ENCODE measurements at places on chromosomes 12 and 14.

GRCh38 chr14:106051796-106052195, 525.4 kb downstream of the TMEM121 start:
- DNase-seq = no peak

DNA sequence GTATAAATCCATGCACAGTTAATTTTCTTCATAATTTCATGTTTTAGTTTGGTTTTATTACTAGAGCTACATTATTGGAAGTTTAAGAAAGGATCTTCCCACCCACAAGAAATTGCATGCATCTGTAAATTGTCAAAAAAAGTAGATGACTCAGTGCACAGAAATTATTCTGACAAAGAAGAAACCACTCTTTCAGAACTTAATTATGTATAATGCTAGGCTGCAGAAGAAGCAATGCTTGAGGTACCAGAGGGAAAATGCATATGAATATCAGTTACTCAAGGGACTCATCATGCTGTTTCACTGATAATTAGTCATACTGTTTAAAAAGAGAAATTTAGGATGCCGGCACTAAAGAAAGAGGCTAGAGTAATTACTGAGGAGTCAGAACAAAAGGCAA, 147.0 kb downstream of the SLC16A7 start:
- no peak for DNase-seq

- no peak for DNase-seq
Observed at GRCh38 chr14:103535081-103535890, 6.3 kb downstream of the TRMT61A start.

- DNase-seq = no peak
Observed at GRCh38 chr14:88411039-88411438, 25.6 kb downstream of the SPATA7 start.

- no peak for DNase-seq
Observed at GRCh38 chr14:68724914-68725313, 68.0 kb downstream of the ZFP36L1 start.

- DNase-seq = no peak
Observed at GRCh38 chr12:62306569-62307530, 46.6 kb downstream of the USP15 start.

GRCh38 chr12:119957135-119957534, 31.9 kb upstream of the BICDL1 start:
- DNase-seq = no peak

DNA sequence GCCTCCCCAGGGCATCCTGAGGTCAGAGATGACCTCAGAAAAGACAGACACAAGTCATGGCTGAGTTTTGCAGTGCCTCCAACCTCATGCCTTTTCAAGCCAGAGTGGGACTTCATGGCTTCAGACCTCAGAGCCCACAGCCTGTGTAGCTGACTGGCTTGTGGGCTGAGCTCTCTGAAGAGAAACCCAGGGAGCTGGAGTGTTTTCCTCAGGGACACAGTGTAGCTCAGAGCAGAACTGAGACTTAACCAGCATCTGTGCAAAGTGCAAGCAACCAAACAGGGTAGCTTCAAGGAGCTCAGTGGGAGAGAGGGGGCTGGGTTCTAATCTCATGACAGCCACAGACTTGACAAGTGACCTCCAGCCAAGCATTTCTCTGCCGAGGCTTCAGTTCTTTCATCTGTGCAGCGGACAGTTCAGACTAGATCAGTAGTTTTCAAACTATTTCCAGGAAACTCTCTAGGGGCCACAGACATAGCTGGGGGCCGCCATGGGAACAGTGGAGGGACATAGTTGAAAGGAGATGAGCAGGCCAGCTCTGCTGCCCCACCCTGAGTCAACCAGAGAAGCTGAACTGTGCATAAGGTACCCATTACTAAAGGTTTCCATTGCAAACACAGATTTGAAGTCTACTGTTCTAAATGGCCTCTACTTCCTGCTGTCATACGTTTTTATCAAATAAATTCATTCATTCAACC, 80.0 kb downstream of the LGMN start:
- no peak for DNase-seq

DNA sequence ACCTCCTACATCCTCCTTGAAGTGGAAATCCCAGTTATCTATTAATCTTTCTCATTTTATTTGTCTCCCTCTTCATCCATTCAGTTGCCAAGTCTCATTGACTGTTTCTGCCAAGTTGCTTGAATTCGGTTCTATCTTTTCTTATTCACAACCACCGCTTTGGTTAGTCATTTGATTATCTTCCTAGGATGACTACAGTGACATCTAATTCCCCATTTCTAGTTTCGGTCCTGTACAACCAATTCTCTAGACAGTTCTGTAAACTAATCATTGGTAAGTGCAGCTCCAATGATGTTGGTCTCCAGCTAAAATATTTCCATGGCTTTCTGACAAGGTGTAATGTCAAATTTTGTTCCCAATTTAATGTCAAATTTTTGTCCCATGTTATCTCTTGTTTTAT, 220.1 kb downstream of the ADAMTS20 start:
- no peak for DNase-seq

- DNase-seq = no peak
Observed at GRCh38 chr12:66587912-66588311, 91.0 kb downstream of the GRIP1 start.

- DNase-seq = no peak
Observed at GRCh38 chr12:27919671-27920235, 52.8 kb downstream of the PTHLH start.

DNA sequence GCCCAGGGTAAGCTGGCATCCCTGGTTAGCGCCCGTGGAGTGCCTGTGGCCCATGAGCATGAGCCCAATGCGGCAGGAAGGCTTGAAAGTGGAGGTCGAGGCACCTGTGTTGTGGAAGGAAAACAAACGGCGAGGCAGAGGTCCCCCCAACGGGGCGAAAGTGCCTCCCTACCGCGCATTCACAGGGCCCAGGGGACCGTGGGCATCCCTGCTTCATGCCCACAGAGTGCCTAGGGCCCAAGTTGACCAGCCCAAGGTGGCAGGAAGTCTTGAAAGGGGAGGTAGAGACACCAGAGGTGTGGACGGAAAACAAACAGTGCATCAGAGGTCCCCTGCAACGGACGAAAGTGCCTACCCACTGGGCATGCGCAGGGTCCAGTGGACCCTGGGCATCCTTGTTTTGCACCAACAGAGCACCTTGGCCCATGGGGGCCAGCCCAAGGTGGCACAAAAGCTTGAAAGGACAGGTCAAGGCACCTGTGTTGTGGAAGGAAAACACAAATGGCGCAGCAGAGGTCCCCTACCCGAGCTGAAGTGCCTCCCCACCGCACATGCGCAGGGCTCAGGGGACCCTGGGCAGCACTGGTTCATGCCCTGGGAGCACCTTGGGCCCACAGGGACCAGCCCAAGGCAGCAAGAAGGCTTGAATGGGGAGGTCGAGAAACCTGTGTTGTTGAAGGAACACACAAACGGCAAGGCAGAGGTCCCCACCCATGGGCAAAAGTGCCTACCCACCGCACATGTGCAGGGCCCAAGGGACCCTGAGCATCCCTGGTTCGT, 377.5 kb downstream of the ALG10 start:
- DNase-seq = no peak

GRCh38 chr14:61662437-61663311, 32.6 kb upstream of the HIF1A start:
- no peak for DNase-seq

DNA sequence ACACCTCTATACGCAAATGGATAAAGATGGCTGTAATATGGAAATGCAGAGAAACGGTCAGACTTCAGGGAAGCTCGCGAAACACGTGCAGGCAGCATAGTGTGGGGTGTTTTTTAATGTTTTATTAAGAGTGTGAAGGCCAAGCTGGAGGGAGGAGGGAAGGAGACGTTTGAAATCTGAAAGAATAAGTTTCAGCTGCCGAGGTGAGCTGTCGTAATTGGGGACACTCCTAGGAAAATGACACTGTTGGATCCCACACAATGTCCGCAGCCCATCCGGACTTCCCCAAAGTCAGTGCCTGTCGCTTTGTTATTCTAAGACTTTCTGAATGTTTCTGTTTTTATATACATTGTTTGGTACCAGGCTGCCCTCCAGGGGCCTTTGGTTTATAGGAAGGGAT, 8.3 kb downstream of the FZD10 start:
- no peak for DNase-seq

DNA sequence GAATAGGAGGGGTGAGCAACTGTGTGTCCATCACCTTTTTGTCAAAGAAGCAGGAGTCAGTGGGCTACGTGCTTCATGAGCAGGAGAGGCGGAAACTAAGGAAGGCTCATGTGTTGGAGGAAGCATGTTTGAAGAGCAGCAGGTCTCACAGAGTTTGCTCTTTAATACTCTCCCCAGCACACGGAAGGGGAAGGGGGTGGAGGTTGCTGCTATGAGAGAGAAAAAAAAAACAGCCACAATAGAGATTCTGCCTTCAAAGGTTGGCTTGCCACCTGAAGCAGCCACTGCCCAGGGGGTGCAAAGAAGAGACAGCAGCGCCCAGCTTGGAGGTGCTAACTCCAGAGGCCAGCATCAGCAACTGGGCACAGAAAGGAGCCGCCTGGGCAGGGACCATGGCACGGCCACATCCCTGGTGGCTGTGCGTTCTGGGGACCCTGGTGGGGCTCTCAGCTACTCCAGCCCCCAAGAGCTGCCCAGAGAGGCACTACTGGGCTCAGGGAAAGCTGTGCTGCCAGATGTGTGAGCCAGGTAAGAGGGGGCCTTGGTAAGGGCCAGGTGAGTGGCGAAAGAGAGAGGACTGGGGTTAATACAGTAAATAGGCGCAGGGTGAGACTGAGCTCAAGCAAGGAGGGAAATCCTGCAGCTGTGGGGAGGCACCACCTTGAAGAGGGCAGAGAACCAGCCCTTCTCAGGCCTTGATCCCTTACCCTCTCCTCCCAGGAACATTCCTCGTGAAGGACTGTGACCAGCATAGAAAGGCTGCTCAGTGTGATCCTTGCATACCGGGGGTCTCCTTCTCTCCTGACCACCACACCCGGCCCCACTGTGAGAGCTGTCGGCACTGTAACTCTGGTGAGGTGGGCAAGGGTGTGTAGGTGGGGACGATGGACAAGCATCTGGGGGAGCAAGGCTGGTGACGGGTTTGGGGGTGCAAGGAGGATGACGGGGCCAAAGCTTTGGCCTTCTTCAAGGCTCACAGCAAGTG, at the start of gene CD27:
TSS of gene CD27 (plus strand) at position 252 of the 985 bp plus-strand sequence. CDS start at position 393, 141 bp downstream.
- DNase-seq = no peak

DNA sequence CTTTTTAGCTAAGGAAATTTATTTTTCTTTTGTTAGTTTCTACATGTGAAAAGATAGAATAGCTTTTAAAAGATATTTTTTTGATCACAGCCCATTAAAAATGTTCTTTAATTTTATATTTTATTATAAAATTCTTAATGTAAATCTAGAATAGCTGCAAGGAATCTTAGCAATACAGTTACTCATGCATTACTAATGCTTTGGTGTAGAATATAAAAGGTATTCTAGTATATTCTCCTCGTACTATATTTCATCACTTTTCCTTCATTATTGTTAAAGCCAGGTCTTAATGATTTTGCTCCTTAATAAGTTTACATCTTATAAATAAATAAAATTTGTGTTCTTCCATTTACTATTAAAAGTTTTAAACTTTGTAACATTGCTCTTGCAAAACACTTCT, 82.6 kb downstream of the MNAT1 start:
- no peak for DNase-seq

- DNase-seq = no peak
Observed at GRCh38 chr12:6212086-6212485, 11.9 kb downstream of the CD9 start.

All from pons (tissue), 1 donor.